ENCODE measurements at places on chromosomes 1 and 21.

DNA sequence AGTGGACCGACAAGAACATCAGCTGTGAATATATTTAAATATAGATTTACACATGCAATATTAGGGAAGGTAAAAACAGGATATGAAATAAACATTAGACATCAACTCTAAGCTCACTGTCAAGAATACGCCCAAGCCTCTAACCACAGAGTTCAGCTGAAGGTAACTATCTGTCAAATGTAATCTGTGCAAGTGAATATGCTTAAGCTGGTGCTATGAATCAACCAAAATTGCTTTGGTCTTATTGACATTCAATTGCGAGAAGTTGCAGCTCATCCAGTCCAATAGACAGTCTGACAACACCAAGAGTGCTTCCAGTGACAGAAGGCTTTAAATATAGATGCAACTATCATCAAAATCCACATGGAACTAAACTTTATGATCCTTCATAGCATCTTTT lies 32.3 kb downstream of the USH2A start:
- DNase-seq = no peak

DNA sequence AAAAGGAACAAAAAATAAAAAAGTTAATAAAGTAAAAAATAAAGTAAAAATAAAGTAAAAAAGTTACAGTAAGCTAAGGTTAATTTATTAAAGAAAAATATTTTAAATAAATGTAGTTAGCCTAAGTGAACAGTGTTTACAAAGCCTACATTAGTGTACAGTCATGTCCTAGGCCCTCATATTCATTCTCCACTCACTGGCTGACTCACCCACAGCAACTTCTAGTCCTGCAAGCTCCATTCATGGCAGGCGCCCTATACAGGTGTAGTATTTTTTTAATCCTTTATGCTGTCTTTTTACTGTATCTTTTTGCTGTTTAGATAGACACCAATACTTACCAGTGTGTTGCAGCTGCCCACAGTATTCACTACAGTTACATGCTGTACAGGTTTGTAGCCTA lies 12.4 kb downstream of the ADAR start:
- DNase-seq = peak; percentile 41

DNA sequence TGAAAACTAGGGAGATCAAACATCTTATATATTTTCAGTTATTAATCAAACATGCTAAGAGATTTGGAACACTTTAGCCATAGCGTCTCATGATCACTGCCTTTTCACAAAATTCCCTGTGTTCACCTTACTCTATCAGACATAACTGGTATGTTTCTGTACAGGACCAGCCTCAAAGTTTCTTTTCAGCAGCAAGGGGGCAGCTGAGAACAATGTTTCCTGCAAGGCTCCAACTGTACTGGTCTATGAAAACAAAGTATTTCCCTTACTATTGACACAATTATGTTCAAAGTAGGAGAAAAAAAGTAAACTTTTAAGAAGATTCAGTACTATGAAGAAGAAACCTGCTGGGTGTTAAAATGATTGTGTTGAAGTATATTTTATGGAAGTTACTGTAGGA lies 98.5 kb downstream of the ATF6 start:
- peak; percentile 25 for DNase-seq

GRCh38 chr1:77704736-77705135 lies 22.3 kb upstream of the ZZZ3 start:
- no peak for DNase-seq

DNA sequence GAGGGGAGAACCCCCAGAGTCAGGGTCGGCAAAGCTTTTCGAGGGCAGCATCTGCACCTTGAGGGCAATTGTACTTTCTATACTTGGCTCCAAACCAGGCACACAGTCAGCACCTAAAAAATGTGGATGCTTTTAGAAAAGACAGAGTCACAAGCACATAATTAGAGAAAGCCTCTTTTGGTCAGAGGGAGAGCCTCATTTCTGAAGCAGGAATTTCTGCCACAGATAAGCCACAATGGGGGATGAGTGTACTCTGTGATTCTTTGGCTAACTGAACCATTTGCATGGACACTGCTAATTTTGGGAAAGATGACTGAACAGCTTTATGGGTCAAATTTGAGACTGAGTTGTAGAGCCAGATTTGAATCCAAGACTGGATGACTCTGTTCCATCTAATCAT lies 635.7 kb downstream of the KIF26B start:
- DNase-seq = peak; percentile 93

DNA sequence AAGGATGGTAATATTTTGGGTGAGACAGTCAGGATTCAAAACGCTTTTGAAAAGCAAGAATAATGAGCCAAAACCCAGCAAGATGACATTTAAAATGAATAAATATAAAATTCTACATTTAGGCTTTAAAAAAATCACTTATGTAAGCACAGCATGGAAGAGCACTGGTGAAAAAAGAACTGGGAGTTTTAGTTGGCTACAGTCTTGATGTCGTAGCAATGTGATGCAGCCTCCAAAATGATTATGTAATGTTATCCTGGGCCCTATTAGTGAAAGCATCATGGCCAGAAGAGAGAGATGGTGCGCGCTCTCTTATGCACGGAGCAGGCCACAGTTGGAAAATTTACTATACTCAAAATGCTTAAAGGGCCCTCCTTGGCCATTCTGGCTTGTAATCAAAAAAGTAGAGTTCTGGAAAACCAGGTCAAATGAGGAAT lies 5.1 kb downstream of the KCNJ9 start:
- no peak for DNase-seq

DNA sequence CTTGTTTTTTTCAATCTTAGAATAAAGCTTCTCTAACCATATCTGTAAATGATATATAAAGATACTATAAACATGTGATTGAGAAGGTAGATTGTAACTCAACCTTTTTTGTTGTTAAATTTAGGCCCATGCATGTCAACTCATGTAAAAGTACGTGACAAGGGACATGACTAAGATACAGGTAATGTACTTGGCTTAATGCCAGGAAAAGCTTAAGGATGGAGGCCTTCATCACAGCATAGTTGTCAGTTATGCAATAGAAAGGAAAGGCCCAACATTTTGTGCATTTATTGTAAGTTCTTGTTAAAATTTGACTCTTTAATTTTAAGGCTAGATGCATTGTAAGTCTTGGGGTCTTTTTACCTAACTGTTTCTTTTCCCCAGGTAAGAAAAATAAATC lies 305.1 kb downstream of the LTN1 start:
- no peak for DNase-seq

GRCh38 chr21:44420416-44421205 lies 34.7 kb upstream of the LRRC3 start:
- DNase-seq = no peak

- DNase-seq = no peak
Measured at GRCh38 chr21:36584980-36585940, 105.3 kb upstream of the CLDN14 start.

DNA sequence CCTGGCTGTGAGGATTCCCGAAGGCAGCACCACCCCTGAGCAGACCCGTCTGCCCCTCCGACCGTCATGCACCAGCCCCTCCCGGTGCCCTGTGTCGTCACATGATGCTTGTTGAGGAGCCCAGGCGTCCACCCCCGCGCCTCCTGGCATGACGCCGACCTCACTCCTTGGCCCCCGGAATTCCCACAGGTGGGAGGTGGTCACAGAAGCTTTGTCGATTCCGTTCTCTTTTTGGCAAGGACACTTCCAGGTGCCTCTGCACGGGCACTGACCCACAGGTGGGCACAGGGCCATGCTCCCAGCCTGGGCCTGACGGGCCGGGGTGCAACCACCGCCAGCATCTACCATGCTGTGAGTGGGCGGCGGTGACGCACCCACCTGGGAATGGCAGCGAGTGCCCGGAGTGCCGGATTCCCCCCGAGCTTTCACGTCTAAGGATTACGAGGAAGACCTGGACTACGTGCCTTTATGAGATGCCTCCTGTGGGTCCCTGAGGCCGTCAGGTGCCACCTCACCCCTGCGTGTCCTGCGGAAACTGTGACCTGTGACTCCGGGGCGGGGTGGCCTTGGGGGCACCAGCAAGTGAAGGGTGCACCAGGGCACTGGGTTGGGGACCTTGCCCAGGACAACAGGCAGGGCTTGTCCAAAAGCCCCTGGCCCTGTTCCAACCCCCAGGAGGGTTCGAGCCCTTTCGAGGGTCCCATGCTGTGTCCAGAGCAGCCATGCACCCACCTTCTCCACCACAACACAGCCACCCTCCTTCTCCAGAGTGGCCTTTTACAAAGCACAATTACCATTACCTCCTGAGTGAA lies 31.4 kb upstream of the COL6A1 start:
- DNase-seq = no peak

- DNase-seq = no peak
Measured at GRCh38 chr1:13616234-13616633, 32.6 kb downstream of the PDPN start.

- no peak for DNase-seq
Measured at GRCh38 chr1:89966656-89967055, 28.3 kb upstream of the ZNF326 start.

DNA sequence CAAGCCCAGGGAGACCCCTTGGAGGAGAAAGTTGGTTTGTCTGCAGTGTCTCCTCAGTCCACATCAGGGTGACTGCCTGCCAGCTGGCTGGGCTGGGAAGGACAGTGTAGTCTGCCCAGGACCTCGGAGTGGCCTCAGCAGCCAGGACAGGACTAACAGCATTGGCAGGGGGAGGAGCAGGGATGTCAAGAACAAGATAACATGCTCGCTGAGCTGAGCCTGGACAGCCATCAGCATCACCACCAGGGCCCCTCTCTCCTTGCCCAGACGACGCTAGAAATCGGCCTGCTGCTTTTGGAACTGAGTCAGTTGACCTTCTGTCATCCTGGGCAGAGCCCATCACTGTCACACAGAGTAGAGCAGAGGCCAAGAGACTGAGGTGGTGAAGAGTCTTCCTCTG lies 83.6 kb upstream of the CNTN2 start:
- DNase-seq = no peak

GRCh38 chr21:15062606-15062965 lies 2.2 kb downstream of the NRIP1 start:
- no peak for DNase-seq

- no peak for DNase-seq
Measured at GRCh38 chr21:40481764-40482163, 365.2 kb downstream of the DSCAM start.

GRCh38 chr1:86448670-86449069 lies 20.1 kb upstream of the CLCA1 start:
- DNase-seq = no peak

- DNase-seq = no peak
Measured at GRCh38 chr1:7648761-7649384, 122.2 kb upstream of the VAMP3 start.

DNA sequence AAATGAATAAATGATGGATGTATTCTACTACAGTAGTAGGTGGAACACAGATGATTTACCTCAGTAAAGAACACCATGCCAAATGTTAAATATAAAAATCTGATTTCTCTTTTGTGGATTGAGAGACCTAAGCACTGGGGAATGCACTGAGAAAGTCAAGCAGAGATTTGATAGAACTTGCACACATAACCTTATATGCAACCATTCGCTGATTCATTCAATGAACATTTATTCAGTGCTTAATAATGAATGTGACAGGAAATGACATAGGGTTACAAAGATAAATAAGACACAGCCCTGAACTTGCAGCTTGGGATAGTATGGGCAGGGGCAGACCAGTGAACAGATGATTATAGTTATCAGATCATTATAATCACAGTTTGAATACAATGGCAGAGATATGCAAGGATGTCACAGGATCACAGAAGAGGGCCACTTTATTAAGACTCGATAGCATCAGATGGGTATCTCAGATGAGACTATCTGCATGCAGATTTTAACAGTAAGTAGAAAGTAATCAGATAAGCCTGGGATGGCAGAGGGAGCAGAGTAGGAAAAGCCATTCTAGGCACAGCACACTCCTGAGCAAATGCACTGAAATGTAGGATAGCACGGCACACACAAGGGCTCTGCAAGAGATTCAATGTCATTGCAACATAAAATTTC lies 169.4 kb downstream of the ASTN1 start:
- peak; percentile 59 for DNase-seq

DNA sequence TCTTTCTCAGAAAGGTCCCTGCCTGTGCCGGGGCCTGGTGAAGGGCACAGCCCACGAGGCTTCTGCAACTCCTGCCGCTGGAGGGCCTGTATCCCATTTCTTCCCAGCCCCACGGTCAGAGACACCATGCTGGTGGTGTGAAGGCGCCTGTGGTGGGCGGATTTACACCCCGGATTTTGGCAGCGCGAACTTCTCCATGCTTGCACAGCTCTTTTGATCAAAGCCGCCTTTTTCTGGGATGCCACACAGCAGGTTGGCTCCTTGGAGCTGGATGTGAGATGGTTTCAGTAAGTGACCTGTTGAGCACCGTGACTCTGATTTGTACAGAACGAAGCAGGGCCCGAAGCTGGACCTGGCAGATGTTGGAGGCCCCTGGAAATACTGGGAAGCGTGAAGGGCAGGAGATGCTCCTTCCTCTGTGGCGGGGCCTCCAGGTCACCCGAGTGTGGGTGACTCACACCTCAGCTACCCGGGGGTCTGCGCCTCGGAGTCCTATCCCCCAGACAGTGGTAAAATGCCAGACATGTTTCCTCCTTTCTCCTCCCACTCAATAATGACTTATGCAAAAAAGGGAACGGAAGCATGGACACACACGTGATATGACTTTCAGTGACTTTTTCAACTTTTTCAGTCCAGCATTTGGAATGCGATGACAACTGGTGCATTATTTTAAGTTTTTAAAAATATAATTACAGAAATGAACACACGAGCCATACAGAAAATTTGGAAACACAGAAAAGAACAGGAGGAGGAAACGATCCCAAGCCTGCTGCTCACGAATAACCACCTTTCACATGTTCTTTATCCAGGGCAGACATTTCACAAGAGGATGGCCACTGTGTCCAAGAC lies 9.0 kb downstream of the UMODL1 start:
- peak; percentile 74 for DNase-seq

DNA sequence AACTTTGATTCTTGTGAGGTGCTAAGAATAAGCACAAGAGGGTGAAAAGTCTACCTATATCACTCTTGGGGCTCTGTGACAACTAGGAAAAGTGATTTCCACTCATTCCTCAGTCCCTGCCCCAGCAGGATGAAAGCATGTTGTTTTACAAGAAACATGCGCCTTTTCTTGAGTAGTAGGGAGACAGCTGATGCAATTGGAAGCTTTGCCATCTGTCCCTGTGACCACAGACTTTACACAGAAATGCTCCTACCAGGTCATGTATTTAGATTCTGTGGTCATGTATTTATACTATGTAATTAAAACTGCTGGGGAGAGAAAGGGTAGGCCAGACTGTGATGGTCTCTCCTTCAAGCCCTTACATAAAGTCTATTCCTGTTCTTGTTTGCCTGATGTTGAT lies 445.5 kb downstream of the PTPRC start:
- DNase-seq = peak; percentile 66

DNA sequence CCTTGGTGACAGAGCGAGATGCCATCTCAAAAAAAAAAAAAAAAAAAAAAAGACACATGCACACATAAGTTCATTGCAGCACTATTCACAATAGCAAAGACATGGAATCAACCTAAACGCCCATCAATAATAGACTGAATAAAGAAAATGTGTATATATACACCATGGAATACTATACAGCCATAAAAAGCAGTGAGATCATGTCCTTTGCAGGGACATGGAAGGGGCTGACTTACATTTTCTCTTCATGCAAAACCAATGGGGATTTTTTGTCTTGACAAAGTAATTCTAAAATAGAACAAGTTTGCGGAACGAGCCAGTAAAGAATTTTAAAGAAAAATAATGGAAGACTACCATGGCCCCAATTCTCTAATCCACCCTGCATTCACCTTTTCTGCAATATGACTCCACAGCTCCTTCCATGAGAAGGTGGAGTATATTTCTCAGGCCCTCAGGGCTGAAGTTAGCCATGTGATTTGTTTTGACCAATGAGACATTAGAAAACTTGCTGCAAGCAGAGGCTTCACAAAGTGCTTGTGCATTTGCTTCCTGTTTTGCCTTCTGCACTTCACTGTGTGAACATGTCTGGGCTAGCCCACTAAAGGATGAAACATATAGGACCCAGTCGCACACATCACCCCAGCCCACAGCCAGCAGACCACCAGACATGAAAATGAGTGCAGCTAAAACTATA lies 78.8 kb upstream of the NR5A2 start:
- DNase-seq = peak; percentile 3
